A549 treated with DMSO at 1 μM for 4 hours (cell line): ENCODE measurements at places on chromosomes 2 and 18. TPM values are rescaled to one million over a fixed set of nuclear protein-coding genes. Genes with fewer than 3 reads are reported as not detected.

Gene LRRTM4
- total RNA-seq, result not detected in 5 replicates

Gene SIX2
- total RNA-seq, result 0.16 to 0.39 TPM (median 0.21 TPM) in 5 replicates

Gene SNTG2
- total RNA-seq, result not detected in 5 replicates

Gene SNED1
- 0.38 to 0.65 TPM (median 0.48 TPM) in 5 replicates for total RNA-seq

Gene CASP8
- total RNA-seq, result 31.5 to 39.4 TPM (median 35.5 TPM) in 5 replicates

Gene FHL2
- total RNA-seq, result 70.6 to 81.8 TPM (median 79.9 TPM) in 5 replicates

Gene KCNJ3
- not detected in 5 replicates for total RNA-seq

Gene FANCL
- 23.5 to 31.6 TPM (median 27.5 TPM) in 5 replicates for total RNA-seq

Gene M1AP
- not detected in 5 replicates for total RNA-seq

Gene HRH4
- total RNA-seq, result not detected in 5 replicates

Gene CD207
- not detected in 5 replicates for total RNA-seq

Gene CYP26B1
- total RNA-seq, result 12.2 to 15.5 TPM (median 14.9 TPM) in 5 replicates

Gene LONRF2
- total RNA-seq, result 3.3 to 5.5 TPM (median 4.8 TPM) in 5 replicates
